ENCODE measurements at places on chromosomes 1 and 21.

DNA sequence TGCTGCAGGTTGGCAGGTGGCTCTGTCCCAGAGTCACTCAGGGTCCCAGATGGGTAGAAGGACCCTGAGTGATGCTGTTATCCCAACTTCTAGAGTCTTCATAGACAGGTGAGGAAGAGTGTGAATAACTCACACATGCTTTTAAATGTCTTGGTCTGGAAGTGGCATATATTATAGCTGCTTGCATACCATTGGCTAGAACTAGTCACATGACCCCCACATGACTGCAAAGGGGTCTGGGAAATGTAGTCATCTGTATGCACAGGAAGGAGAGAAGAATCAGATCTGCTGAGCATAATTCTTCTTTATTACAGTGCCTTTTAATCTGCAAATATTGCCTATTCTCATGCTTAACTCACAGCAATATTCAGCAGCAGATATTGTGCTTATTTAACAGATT, 28.2 kb upstream of the KLHDC7A start:
- peak; percentile 1 for DNase-seq

DNA sequence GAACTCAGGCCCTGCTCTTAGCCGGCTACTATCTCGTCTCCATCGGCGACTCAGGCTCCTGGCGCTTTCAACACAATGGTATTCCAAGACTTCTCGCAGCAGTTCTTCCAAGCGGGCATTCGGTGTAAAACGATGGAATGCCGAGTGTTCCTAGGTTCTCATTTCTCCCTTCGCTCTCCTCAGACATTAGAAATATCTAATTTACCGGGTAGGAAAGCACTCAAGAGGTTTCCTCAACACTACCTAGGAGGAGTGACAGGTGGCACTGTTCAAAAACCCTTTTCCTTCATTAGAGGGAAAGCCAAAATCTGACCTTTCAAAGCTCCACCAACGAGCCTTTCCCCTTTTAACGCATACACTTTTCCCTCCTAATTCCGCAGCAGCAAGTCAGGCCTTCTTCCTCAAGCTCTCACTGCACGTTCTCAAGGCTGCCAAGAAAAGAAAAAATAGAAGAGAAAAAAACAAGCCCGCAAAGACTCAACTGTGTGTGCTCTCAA, 601 bp downstream of the UBE2G2 start:
- no peak for DNase-seq

GRCh38 chr1:107963601-107964335, 1.2 kb downstream of the VAV3 start:
- DNase-seq = peak; percentile 19

- DNase-seq = peak; percentile 99
These were observed 455.2 kb downstream of the LTN1 start for GRCh38 chr21:28537371-28538079.

DNA sequence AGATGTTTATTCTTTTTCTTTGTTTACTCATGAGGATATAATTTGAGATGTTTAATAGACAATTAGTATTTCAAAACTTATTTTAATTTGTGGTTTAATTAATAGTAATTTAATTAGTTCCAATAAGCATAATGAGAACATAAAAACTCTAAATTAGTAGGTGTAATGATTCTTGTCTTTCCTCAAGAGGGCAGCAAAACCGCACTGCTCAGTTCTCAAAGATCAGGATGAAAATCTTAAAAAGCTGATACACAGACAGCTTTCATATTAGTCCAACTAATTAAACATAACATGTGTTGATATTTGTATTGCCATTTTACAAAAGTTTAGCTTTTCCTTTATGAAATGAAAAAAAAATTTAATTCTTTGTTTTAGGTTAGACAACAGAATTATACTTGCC, 106.7 kb upstream of the C21orf91 start:
- DNase-seq = no peak

All from fibroblast of skin of abdomen (primary cell).